A549 treated with RU486 at 1 μM for 4 hours (cell line): ENCODE measurements at places on chromosomes 12 and 14. TPM values are rescaled to one million over a fixed set of nuclear protein-coding genes. Genes with fewer than 3 reads are reported as not detected.

Gene GNPTAB
- 7.6 to 15.0 TPM (median 14.0 TPM) in 5 replicates for total RNA-seq

Gene KCNC2
- not detected in 5 replicates for total RNA-seq

Gene FAM186B
- total RNA-seq: 0.08 to 0.27 TPM (median 0.16 TPM) in 5 replicates

Gene BCL2L14
- not detected in 5 replicates for total RNA-seq

Gene ABCD2
- total RNA-seq: not detected in 5 replicates

Gene KRT3
- 0.05 to 0.08 TPM (median 0.07 TPM) in 3 of 5 replicates, not detected in the others for total RNA-seq

Gene KRT79
- total RNA-seq: 0.21 TPM in 2 of 5 replicates, not detected in the others

Gene FUT8
- total RNA-seq: 11.2 to 14.4 TPM (median 13.0 TPM) in 5 replicates

Gene VRTN
- not detected in 5 replicates for total RNA-seq

Gene RPS26
- 641 to 1,011 TPM (median 739 TPM) in 5 replicates for total RNA-seq

Gene SLC7A8
- 0.27 to 0.80 TPM (median 0.55 TPM) in 5 replicates for total RNA-seq

Gene GPR137C
- total RNA-seq: 0.07 to 0.36 TPM (median 0.10 TPM) in 5 replicates

Gene AACS
- 15.8 to 19.2 TPM (median 16.4 TPM) in 5 replicates for total RNA-seq

Gene SERPINA5
- total RNA-seq: 0.10 to 0.33 TPM (median 0.22 TPM) in 5 replicates

Gene PLEKHA5
- 4.7 to 8.5 TPM (median 7.3 TPM) in 5 replicates for total RNA-seq

Gene GLIPR1L1
- total RNA-seq: not detected in 5 replicates

Gene DEGS2
- 0.95 to 1.7 TPM (median 1.3 TPM) in 5 replicates for total RNA-seq

Gene LBHD2
- 0.14 TPM in 1 of 5 replicates, not detected in the others for total RNA-seq

Gene TMEM233
- 0.06 to 0.13 TPM (median 0.07 TPM) in 3 of 5 replicates, not detected in the others for total RNA-seq

Gene ZDHHC22
- 0.11 to 0.26 TPM (median 0.20 TPM) in 5 replicates for total RNA-seq

Gene MANSC4
- total RNA-seq: not detected in 5 replicates

Gene GLT1D1
- total RNA-seq: not detected in 5 replicates

Gene STXBP6
- total RNA-seq: 1.6 to 2.2 TPM (median 1.9 TPM) in 5 replicates

Gene ERP27
- total RNA-seq: not detected in 5 replicates

Gene MSRB3
- 16.6 to 24.6 TPM (median 23.2 TPM) in 5 replicates for total RNA-seq

Gene SIX1
- 4.3 to 10.1 TPM (median 9.5 TPM) in 5 replicates for total RNA-seq

Gene NTF3
- not detected in 5 replicates for total RNA-seq

Gene PIWIL1
- not detected in 5 replicates for total RNA-seq

Gene FAM90A1
- 0.07 to 0.08 TPM (median 0.08 TPM) in 3 of 5 replicates, not detected in the others for total RNA-seq

Gene PLXNC1
- total RNA-seq: 0.02 to 0.12 TPM (median 0.08 TPM) in 4 of 5 replicates, not detected in the other

Gene IRAK3
- 0.08 to 0.33 TPM (median 0.11 TPM) in 5 replicates for total RNA-seq

Gene KRT73
- total RNA-seq: not detected in 5 replicates

Gene LTB4R2
- total RNA-seq: 2.5 to 5.7 TPM (median 4.3 TPM) in 5 replicates

Gene REM2
- 0.22 to 0.46 TPM (median 0.37 TPM) in 5 replicates for total RNA-seq

Gene BAZ1A
- total RNA-seq: 19.2 to 39.4 TPM (median 27.8 TPM) in 5 replicates

Gene CCDC60
- not detected in 5 replicates for total RNA-seq

Gene KRT83
- 2.5 to 6.9 TPM (median 5.9 TPM) in 5 replicates for total RNA-seq

Gene ASB2
- 1.4 to 3.7 TPM (median 2.1 TPM) in 5 replicates for total RNA-seq

Gene RAB5B
- 23.6 to 34.7 TPM (median 34.3 TPM) in 5 replicates for total RNA-seq

Gene PTPRR
- total RNA-seq: 0.19 to 0.45 TPM (median 0.39 TPM) in 5 replicates
